Memory B cell (primary cell): ENCODE measurements at places on chromosomes 1 and 21.

DNA sequence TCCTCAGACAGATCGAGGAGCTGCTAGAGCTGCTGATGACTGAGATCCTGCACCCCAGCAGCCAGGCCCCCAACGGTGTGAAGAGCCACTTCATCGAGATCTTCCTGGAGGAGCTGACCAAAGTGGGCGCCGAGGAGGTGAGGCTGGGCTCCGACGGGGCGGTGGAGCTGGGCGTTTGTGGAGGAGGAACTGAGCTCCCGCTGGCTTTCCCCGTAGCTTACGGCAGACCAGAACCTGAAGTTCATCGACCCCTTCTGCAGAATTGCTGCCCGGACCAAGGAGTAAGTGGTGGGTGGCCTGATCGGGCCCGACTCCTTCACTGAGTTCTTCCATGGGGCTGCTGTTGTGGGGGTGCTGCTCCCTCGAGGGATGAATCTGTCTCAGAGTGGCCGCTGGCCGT lies 8.0 kb downstream of the RRP1 start:
- peaks cover 2% of the 10 kb centered on the region for H3K4me1 ChIP-seq
- H3K27me3 ChIP-seq: no peaks in the 10 kb centered on the region
- no peak overlapping the region for H3K4me3 ChIP-seq
- peaks cover 40% of the 10 kb centered on the region for H3K36me3 ChIP-seq
- DNase-seq: no peak
- H3K27ac ChIP-seq: no peak overlapping the region

- peaks cover 3% of the 10 kb centered on the region for H3K36me3 ChIP-seq
- H3K4me1 ChIP-seq: peaks cover 8% of the 10 kb centered on the region
- no peaks in the 10 kb centered on the region for H3K27me3 ChIP-seq
- no peak overlapping the region for H3K4me3 ChIP-seq
- DNase-seq: no peak
- peak overlapping the region; percentile 58 for H3K27ac ChIP-seq
Observed at GRCh38 chr1:4797429-4797828, 143.0 kb downstream of the AJAP1 start.

- no peak overlapping the region for H3K27ac ChIP-seq
- H3K36me3 ChIP-seq: no peaks in the 10 kb centered on the region
- peaks cover 7% of the 10 kb centered on the region for H3K27me3 ChIP-seq
- no peak for DNase-seq
- H3K4me3 ChIP-seq: no peak overlapping the region
- peaks cover 3% of the 10 kb centered on the region for H3K4me1 ChIP-seq
Observed at GRCh38 chr1:234163267-234163919, 209.9 kb upstream of the COA6 start.

GRCh38 chr1:6010554-6010953 lies 18.3 kb upstream of the NPHP4 start:
- no peak overlapping the region for H3K4me3 ChIP-seq
- H3K27me3 ChIP-seq: no peaks in the 10 kb centered on the region
- peaks cover 14% of the 10 kb centered on the region for H3K4me1 ChIP-seq
- peaks cover 8% of the 10 kb centered on the region for H3K36me3 ChIP-seq
- no peak for DNase-seq

- H3K27ac ChIP-seq: no peak overlapping the region
- no peak overlapping the region for H3K4me3 ChIP-seq
- DNase-seq: no peak
- H3K4me1 ChIP-seq: no peaks in the 10 kb centered on the region
Observed at GRCh38 chr21:35358008-35358407, 308.9 kb upstream of the RUNX1 start.

DNA sequence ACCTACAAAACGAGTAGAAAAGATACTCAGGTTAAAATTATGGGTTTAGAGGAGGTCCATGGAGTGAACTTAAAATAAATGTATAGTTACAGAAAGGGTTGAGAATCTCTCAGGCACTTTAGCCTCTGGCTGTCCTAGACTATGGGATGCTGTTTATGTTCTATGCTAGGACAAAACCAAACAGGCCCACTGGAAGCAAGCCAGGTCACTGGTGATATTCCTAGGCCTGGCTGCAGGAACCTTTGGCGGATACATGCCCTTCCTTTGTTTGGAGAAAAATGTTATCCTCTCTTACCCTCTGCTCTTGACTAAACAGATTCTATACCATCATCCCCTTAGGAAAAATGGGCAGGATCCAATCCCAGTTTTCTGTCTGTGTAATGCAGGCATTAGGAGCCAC lies 90.7 kb upstream of the DUSP10 start:
- H3K27ac ChIP-seq: peak overlapping the region; percentile 12
- no peaks in the 10 kb centered on the region for H3K36me3 ChIP-seq
- DNase-seq: no peak
- H3K27me3 ChIP-seq: no peaks in the 10 kb centered on the region
- H3K4me1 ChIP-seq: peaks cover 9% of the 10 kb centered on the region
- H3K4me3 ChIP-seq: no peak overlapping the region

DNA sequence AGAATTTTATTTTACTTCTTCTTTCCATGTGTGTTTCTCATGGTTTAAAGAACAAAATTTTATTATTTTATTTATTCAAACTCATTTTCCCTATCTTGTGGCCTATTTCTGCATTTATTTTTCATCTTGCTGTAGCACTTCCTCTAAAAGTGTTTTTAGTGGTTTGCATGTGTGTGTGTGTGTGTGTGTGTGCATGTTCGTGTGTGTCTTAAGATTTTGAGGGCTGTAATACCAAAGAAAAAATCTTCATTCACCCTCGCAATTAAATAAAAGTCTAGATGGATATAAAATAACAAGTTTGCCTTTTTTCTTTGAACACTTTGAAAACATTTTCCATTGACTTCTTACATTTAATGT lies 24.6 kb upstream of the FCRL3 start:
- peaks cover 52% of the 10 kb centered on the region for H3K4me1 ChIP-seq
- peaks cover 15% of the 10 kb centered on the region for H3K36me3 ChIP-seq
- H3K27ac ChIP-seq: peak overlapping the region; percentile 77
- no peaks in the 10 kb centered on the region for H3K27me3 ChIP-seq
- no peak overlapping the region for H3K4me3 ChIP-seq

DNA sequence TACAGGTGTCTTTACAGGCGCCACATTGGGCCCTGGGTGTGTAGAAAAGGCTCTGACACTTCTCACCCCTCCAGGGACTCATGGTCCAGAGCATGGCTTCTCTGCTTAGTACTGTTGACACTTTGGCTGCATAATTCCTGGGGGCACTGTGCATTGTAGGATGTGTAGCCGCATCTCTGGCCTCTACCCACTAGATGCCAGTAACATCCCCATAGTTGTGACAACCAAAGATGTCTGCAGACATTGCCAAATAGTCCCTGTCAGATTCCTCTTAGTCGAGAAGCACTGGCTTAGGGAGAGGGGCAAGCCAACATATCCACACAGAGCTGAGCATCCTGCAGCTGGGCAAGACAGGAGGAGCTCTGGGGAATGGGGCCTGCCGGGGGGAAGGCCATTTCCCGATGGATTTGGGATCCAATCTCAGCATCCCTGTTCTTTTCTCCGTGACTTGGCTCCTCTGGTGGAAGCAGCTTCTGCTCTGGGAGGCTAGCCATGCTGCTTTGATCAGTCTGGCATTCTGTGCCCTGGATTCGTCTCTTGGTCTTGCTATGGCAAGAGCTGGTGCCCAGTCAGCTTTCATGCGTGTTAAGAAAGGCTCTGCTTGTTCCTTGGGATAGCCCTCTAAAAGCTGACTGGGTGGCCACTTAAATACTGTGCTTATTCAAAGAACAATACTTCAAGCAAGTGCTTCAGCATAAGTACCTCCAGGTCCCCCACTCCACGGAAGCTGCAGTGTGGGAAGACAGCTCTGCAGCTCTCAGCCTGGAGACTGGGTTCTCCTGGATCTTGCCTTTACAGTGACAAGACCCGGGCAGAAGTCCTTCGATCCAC lies 38.3 kb upstream of the SCMH1 start:
- H3K4me3 ChIP-seq: no peak overlapping the region
- H3K27me3 ChIP-seq: peaks cover 30% of the 10 kb centered on the region
- no peaks in the 10 kb centered on the region for H3K4me1 ChIP-seq
- no peak overlapping the region for H3K27ac ChIP-seq
- no peaks in the 10 kb centered on the region for H3K36me3 ChIP-seq
- DNase-seq: no peak

DNA sequence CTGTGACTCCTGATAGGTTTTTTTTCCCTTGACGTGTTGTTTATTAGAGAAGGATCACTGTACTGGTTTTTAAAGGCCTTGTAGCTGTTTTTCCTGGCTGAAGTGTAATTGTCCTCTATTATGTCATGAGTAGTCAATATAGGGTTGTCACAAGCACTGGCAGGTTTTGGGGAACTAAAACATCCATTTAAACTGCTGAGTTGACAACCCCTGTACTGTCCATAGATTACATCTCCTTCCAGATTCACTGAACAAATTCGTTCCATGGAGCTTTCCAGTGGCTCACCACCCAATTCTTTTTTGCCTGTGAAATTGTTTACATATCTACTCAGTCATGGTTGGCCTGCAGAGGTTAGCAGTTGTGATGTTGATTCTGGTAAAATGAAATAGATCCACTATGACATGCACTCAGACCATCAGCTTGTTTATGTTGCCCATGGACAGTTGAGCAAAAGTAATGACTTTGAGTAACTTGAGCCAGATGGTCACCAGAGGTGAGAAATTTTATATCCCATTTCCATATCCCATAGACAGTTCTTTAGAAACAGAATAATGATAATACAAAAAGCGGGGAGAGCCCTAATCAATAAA lies 59.9 kb upstream of the QSOX1 start:
- H3K27me3 ChIP-seq: no peaks in the 10 kb centered on the region
- H3K36me3 ChIP-seq: peaks cover 52% of the 10 kb centered on the region
- no peak overlapping the region for H3K4me3 ChIP-seq
- DNase-seq: no peak
- H3K4me1 ChIP-seq: no peaks in the 10 kb centered on the region
- H3K27ac ChIP-seq: no peak overlapping the region

DNA sequence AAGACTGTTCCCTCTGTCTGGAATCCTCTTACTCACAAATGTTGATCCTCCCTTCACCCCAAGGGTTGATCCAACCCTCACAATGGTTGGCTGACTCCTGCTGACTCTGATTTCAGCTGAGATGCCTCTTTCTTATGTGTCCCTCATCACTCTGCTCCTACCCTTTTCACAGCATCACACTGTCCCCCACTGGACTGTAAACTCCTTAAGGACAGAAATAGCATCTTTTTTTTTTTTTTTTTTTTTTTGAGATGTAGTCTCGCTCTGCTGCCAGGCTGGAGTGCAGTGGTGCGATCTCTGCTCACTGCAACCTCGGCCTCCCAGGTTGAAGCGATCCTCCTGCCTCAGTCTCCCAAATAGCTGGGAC lies 97.9 kb upstream of the SYT6 start:
- DNase-seq: no peak
- H3K4me3 ChIP-seq: no peak overlapping the region
- H3K36me3 ChIP-seq: no peaks in the 10 kb centered on the region
- H3K27me3 ChIP-seq: no peaks in the 10 kb centered on the region
- H3K4me1 ChIP-seq: no peaks in the 10 kb centered on the region

DNA sequence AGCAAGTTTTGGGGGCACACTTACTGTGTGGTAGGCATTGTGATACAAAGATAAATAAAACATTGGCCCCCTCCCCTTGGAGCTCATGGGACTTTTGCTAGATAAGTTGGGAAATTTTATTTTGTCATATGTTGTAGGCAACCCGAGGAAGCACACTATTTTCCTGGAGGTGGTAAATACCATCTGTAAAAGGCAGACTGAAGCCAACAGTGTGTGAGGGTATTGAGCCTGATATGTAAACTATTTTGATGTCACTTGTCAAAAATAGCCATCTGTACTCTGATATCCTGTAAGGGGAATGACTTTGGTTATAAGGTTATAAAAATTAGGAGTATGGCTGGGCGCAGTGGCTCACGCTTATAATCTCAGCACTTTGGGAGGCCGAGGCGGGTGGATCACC lies 30.6 kb downstream of the VANGL2 start:
- peak overlapping the region; percentile 98 for H3K27ac ChIP-seq
- DNase-seq: no peak
- peaks cover 5% of the 10 kb centered on the region for H3K36me3 ChIP-seq
- peak overlapping the region; percentile 34 for H3K4me3 ChIP-seq
- H3K27me3 ChIP-seq: no peaks in the 10 kb centered on the region

- H3K4me1 ChIP-seq: peaks cover 5% of the 10 kb centered on the region
- peaks cover 19% of the 10 kb centered on the region for H3K36me3 ChIP-seq
- H3K4me3 ChIP-seq: no peak overlapping the region
- no peak for DNase-seq
- peak overlapping the region; percentile 73 for H3K27ac ChIP-seq
Observed at GRCh38 chr1:58657082-58657481, 42.8 kb downstream of the MYSM1 start.

DNA sequence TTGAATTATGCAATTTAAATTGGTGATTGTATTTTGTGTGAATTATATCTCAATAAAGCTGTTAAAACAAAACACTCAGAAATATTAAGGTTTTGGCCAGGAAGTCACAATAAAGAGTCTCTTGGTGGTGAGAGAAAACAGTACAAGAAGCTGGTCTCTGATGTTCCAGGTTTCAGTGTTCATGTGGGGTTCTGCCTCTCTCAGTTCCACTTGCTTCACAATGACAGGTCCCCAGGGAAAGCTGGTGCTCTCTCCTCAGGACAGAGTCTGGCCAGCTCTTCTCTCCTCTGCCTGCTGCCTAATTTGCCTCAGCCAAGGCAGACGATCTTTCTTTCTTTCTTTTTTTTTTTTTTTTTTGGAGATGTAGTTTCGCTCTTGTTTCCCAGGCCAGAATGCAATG lies 342.9 kb upstream of the PLXNA2 start:
- H3K4me1 ChIP-seq: no peaks in the 10 kb centered on the region
- H3K27ac ChIP-seq: no peak overlapping the region
- DNase-seq: no peak
- H3K27me3 ChIP-seq: no peaks in the 10 kb centered on the region
- H3K36me3 ChIP-seq: no peaks in the 10 kb centered on the region
- H3K4me3 ChIP-seq: no peak overlapping the region

GRCh38 chr1:52752484-52752826 lies 26.2 kb downstream of the ZYG11B start:
- H3K27me3 ChIP-seq: no peaks in the 10 kb centered on the region
- DNase-seq: no peak
- no peak overlapping the region for H3K27ac ChIP-seq
- H3K4me1 ChIP-seq: peaks cover 16% of the 10 kb centered on the region
- H3K4me3 ChIP-seq: no peak overlapping the region
- H3K36me3 ChIP-seq: peaks cover 3% of the 10 kb centered on the region

GRCh38 chr1:53549781-53550180 lies 90.6 kb downstream of the DMRTB1 start:
- DNase-seq: no peak
- no peak overlapping the region for H3K4me3 ChIP-seq
- H3K27ac ChIP-seq: no peak overlapping the region
- H3K4me1 ChIP-seq: no peaks in the 10 kb centered on the region
- no peaks in the 10 kb centered on the region for H3K36me3 ChIP-seq
- peaks cover 7% of the 10 kb centered on the region for H3K27me3 ChIP-seq

- H3K4me3 ChIP-seq: no peak overlapping the region
- no peak overlapping the region for H3K27ac ChIP-seq
- peaks cover 29% of the 10 kb centered on the region for H3K4me1 ChIP-seq
- DNase-seq: no peak
Observed at GRCh38 chr1:9008236-9008635, 18.0 kb downstream of the SLC2A7 start.

DNA sequence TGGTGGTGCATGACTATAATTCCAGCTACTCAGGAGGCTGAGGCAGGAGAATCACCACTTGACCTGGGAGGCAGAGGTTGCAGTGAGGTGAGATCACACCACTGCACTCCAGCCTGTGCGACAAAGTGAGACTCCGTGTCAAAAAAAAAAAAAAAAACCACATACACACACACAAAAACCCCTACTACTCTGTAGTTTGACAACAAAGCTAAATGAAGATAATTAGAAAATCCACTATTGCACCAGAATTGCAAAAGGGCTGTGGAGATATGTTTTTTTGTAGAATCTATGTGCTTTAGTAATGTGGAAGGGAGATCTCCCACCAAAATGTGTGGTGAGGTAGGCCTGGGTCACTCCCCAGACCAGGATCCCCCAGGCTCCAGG lies 32.2 kb upstream of the KHDRBS1 start:
- H3K4me1 ChIP-seq: peaks cover 28% of the 10 kb centered on the region
- H3K4me3 ChIP-seq: no peak overlapping the region
- H3K27me3 ChIP-seq: no peaks in the 10 kb centered on the region
- H3K27ac ChIP-seq: peak overlapping the region; percentile 71
